ENCODE measurements at places on chromosomes 3 and 15. TPM values are rescaled to one million over a fixed set of nuclear protein-coding genes. Genes with fewer than 3 reads are reported as not detected.
A peak's percentile ranks its signal among the peaks of the same experiment; 100 is the strongest.

- no peak for DNase-seq
Observed at GRCh38 chr3:8768364-8769087, 887 bp downstream of the OXTR start.

Gene IL16
- total RNA-seq = 2.5 TPM

Gene LYZL4
- total RNA-seq = not detected

- no peak for DNase-seq
Observed at GRCh38 chr3:51099794-51100535, 285.1 kb upstream of the MANF start.

DNA sequence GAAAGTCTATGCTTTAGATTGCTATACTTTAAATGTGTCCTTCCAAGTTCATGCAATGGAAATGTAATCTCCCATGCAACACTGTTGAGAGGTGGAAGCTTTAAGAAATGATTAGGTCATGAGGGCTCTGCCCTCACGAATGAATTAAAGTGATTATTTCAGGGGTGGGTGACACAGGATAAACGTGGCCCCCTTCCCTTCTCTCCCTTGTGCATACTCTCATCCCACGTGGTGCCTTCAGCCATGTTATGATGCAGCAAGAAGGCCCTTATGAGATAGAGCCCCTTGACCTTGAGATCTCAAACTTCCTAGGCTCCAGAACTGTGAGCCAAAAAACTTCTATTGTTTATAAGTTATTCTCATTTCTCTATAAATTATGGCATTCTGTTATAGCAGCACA lies 183.3 kb downstream of the TNIK start:
- no peak for DNase-seq

GRCh38 chr15:57927091-57927631 lies 138.3 kb downstream of the ALDH1A2 start:
- DNase-seq = no peak

GRCh38 chr3:9622438-9622837 lies 26.9 kb upstream of the MTMR14 start:
- DNase-seq = no peak

GRCh38 chr3:143831994-143832393 lies 16.3 kb downstream of the SLC9A9 start:
- DNase-seq = no peak

GRCh38 chr3:23129117-23129516 lies 74.0 kb upstream of the UBE2E2 start:
- no peak for DNase-seq

DNA sequence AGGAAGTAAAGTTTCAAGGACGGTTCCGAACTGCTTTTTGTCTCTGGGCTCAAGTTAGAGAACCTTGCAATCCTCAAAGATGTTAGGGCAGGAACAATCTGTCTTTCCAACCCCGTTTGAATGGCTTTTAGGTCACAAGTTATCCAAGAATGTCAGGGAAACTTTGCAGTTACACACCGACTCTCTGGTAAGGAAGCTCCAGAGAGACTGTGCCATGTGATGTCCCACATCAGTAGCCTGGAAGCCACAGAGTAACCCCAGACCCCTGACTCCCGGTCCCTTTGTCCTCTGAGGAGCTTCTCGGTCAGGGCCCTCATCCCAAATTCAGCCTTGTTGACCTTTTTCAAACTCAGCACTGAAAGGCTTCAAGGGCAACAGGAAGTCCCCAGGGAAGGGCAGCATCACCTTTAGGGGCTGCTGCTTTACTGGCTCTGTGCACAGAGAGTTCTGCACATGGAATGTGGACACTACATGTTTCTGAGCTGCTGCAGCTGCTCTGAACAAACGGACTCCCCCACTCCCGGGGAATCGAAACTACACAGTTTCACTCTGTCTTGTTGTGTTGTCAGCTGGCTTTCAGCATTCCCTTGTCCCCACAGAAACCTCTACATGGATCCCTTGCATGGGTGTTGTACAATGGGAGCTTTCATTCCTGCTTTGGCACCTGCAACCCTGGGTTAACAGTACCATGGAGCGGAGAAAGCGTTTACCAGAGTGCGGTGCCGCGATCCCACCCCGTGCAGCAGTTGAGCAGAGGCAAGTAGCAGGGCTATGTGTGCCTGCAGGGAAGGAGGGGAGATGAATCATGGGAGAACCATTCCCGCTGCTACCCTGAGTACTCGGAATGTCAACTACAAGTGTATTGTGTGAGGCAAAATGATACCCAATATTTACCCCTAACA lies 408.2 kb upstream of the THBS1 start:
- DNase-seq = no peak

Gene GOLGA8S
- total RNA-seq = 1.1 TPM

DNA sequence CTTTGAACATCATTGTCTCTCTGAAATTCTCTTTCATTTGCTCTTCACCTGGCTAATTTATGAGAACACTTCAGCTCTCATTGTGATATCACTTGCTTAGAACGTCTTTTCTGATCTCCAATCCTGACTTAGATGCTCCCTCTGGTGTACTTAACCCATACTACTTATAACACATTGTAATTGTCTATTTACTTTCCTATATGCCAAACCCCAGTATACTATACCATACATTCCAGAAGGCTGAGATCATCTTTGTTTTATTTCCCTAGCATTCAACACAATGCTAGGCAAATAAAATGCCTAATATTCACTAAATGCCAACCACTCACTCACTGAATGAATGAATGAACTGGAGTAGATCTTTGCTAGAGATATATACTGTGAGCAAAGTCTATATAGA lies 27.0 kb upstream of the PEX5L start:
- DNase-seq = no peak

DNA sequence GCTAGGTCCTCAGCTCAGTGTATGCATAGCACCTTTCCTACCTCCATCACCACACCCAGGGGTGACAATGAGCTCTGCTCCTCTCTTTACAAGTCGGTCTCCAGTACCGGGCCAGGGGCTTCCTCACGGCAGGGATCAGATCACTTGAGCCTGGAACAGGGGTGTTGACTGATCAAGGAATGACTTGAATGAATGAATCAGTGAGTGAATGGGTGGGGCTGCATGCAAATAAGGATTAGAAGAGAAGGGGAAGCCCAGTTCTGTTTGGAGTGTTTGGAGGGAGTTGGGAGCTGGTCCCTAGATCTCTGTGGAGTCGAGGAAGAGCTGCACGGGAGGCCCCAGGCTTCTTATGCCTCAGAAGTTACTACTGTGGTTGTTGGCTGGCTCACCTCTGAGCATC lies 87.0 kb downstream of the TMEM266 start:
- DNase-seq = peak; percentile 41

Measured in cardiac septum (tissue), 1 donor.